ENCODE measurements at places on chromosomes 6 and 20. TPM values are rescaled to one million over a fixed set of nuclear protein-coding genes. Genes with fewer than 3 reads are reported as not detected.

Gene ERVFRD-1
- total RNA-seq = not detected

Gene DOK5
- 4.5 TPM for total RNA-seq

Gene FKBP5
- total RNA-seq = 33.9 TPM

Gene KCNQ5
- 0.15 TPM for total RNA-seq

Gene SPATS1
- not detected for total RNA-seq

Gene KHDRBS2
- 2.7 TPM for total RNA-seq

Gene RAET1E
- total RNA-seq = not detected

GRCh38 chr6:157978021-157978783, 3.5 kb upstream of the SYNJ2 start:
- no peaks in the 10 kb centered on the region for H3K4me1 ChIP-seq
- H3K36me3 ChIP-seq = no peaks in the 10 kb centered on the region
- no peak overlapping the region for H3K27ac ChIP-seq
- no peaks in the 10 kb centered on the region for H3K27me3 ChIP-seq
- DNase-seq = no peak

DNA sequence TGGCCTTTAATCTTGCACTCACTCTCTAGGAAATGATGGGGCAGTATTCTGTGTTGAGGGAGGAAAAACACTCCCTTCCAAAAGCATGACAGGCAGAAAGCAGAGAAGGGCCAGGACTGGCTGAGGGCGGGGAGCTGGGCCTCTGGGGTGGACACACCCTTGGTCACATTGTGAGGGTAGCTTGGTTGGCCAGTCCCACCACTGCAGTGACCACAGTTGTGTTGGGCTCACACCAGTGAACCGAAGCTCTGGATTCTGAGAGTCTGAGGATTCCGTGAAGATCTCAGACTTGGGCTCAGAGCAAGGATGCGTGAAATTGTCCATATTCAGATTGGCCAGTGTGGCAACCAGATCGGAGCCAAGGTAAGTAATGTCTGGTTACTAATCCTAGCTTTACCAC, at the start of gene TUBB1:
Gene TUBB1, plus strand, starts transcription at position 213 of the 400 bp plus-strand sequence. Its CDS starts 94 bp downstream, at position 307.
- DNase-seq = no peak
- no peak within 1 kb of the TSS for H3K27ac ChIP-seq

DNA sequence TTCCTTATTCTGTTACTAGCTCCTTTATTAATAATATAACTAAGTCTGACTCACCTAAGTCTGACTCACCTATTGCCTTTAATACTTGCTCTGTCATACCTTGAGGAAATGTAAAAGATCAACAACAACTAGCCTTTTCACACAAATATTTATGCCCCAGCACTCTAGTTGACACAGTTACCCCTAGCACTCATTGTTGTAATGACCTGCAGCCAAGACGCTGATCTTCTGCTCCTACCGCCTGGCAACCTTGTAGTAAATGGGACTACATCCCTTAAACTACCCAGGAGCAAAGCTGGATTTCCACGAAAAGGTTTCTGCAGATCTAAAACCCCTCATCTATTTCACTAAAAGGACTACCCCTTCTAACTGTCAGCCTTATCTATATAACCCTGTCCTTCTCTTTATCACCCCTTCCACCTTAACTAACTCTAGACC, 90.0 kb downstream of the PLG start:
- no peak for DNase-seq
- H3K27me3 ChIP-seq = no peaks in the 10 kb centered on the region
- H3K4me3 ChIP-seq = no peak overlapping the region
- H3K36me3 ChIP-seq = no peaks in the 10 kb centered on the region
- no peaks in the 10 kb centered on the region for H3K4me1 ChIP-seq
- no peak overlapping the region for H3K27ac ChIP-seq

GRCh38 chr6:134378426-134378825, 60.5 kb upstream of the SGK1 start:
- no peaks in the 10 kb centered on the region for H3K36me3 ChIP-seq
- no peaks in the 10 kb centered on the region for H3K27me3 ChIP-seq
- no peak overlapping the region for H3K4me3 ChIP-seq
- no peak for DNase-seq

DNA sequence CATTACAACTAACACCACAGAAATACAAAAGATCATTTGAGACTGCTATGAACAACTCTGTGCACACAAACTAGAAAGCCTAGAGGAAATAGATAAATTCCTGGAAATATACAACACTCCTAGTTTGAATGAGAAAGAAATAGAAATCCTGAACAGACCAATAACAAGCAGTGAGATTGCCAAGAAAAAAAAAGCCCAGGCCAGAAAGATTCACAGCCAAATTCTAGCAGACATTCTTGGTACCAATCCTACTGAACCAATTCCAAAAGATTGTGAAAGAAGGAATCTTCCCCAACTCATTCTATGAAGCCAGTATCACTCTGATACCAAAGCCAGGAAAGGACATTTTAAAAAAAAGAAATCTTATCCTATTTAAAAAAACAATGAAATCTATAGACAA, 7.0 kb upstream of the CDK19 start:
- H3K27ac ChIP-seq = no peak overlapping the region
- no peak for DNase-seq
- H3K36me3 ChIP-seq = no peaks in the 10 kb centered on the region
